ENCODE measurements at places on chromosomes 11 and 22.

DNA sequence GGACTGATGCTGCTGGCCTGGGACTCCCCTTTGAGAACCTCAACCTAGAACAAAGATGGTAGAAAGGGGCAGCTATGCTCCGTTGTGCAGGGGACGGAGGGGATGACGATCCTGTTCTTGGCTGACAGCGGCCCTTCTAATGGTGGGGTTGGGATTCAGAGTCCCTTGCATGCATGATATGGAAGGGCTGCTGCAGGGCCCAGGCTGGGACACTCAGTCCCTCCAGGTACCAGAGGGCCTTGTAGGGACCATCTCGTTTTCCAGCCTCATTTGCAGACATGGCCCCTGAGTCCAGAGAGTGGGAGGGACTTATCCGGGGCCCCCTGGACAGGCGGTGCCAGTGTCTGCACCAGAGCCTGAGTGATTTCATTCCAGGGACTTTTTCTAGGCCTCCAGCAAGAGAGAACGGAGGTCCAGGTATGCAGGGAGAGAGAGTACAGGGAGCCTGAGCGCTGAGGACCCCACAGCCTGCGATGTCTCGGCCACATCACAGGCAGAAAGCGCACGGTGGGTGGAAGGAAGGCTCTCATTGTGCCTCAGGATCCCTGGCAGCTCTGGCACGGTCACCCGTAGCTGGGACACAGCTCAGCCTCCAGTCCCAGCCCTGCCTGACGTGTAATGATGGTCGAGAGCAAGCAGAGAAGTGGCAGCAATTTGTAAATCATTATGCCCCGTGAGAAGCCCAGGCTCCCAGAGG lies 860.8 kb downstream of the TBC1D22A start:
- DNase-seq, result no peak

- DNase-seq, result no peak
Measured at GRCh38 chr11:64132191-64132771, 33.6 kb downstream of the MACROD1 start.

DNA sequence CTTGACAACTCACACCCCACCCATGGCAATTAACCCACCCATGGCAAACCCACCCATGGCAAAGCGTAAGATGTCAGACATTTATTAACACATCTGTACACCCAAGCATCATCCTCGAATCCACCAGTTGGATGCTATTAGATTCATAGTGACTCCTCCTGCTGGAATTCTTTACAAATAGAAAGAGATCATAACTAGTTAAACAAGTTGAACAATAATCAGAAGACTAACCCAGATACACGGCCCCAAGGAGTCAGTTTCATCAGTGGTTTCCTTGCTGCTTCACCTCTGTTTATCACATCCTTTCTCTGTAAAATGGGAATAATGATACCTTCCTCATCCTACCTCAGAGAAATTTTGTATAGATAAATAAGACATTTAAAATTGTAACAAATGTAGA lies 5.1 kb downstream of the GTPBP1 start:
- no peak for DNase-seq

- no peak for DNase-seq
Measured at GRCh38 chr11:103109818-103110388, 677 bp downstream of the DYNC2H1 start.

DNA sequence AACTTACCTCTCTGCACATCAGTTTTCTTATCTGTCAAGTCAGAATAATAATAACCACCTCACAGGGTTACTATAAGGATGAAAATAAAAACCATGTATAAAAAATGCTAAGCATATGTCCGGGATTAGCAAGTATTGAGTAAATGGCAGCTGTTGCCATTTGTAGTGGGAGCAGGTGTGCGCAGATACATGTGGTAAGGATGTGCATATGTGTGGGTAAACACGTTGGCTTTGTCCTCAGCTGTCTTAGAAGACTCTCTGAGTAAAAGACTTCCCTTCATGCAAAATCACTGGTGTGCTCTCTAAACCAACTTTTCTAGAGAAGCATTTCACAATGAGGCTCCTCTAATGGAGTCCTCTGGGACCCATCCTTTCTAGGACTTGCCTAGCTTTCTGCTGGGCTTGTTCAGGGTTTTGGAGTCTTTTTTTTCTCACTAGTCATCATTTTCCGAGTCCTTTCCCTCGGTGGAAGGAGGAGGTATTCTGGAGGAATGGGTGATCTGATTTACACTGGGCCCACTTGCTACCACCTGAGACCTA lies 62.4 kb downstream of the NELL1 start:
- no peak for DNase-seq

DNA sequence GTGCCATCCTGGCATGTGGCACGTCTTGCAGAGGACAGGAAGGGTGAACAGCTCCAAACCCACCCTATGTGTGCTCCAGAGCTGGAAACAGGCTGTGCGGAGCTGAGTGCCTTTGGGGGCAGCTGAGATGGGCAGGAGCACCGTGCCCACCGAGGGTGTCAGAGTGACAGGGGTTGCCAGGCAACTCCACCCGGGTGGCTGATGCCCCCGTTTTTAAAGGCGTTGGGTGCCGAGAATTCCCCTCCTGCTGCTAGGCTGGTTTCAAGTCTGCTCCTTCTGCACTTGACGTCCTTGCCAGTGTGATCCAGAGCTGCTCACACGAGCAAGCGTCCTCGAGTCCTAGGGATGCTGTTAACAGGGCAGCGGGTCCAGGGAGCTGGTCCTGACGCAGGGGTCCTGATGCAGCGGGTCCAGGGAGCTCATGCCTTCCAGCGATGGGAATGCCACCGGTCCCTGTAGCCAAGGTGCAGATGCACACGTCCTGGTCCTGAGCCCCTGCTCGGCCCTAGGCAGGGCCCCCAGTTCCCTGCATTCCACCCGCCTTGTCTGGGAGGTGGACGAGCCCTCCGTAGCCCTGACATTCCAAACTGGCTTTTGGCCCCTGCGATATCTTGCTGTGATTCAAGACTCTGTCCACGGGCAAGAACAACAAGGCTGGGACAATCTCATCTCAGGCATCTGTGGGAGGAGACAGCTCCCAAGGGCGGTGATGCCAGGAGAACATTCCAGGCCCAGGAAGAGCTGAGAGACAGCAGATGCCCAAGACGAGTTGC lies 4.9 kb downstream of the KCNQ1 start:
- no peak for DNase-seq

Data from stimulated activated CD4-positive, alpha-beta T cell treated with anti-CD3 and anti-CD28 coated beads, Interleukin-4, amount 100 ng/mL, for 4 hours (primary cell).